ENCODE measurements at places on chromosomes 4 and X. TPM values are rescaled to one million over a fixed set of nuclear protein-coding genes. Genes with fewer than 3 reads are reported as not detected.

DNA sequence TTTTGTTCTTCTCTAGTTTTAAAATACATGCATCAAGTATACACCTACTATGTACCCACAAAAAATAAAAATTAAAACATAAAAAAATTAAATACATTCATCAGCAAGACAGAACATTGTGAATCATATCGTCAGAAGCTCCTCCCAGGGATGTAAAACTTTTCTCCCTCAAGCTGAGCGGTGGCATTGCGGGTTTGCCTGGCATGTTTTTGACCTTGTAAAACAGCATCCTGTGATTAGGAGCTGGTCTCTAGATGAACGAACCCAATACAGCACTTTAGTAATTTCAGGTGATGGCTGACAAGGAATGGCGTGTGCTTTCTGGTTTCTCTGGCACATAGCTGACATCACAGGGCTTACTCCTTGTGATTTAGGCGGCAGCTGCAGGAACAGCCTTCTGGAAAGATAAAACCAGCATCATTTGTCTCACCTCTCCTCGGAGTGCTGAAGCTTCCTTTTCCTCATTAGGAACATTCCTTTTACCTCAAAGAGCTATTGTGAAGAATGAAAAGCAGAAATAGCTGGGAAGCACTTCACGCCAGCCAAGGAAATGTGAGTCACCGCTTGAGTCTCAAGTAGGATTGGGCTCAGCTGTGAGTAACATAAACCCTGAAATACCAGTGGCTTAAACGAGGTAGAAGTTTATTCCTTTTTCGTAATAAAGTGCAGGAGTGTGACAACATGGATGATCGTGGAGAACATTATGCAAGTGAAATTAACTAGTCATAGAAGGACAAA, 44.3 kb downstream of the NYX start:
- DNase-seq = no peak

Gene S100P
- 18.2 TPM for total RNA-seq

Gene CFP
- 0.74 TPM for total RNA-seq

Gene CHRDL1
- 36.8 TPM for total RNA-seq

DNA sequence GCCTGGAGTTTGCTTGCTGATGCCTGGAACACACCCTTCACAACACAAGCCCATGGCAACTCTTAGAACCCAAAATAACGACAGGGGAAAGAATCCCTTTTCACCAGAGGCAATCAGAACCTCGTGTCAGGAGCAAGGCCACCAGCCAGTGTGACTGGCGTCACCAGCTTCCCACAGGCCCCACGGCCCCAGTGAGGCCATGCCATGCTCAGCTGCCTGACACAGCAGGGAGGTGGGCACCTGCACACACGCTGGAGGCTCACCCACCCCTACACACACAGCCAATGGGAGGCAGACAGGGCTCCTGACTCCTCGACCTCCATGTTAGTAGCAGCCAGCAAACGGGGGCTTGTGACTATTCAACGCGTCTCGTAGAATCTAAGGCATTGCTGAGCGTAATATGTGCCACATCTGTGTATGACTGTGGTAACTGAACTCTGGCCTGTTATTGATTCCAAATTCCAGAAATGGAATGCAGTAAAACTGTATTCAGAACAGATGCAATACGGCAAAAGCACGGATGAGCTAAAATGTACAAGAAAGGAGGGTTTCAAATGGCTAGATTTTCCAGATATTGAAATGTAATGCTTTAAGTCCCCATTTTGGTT, 28.5 kb downstream of the RNF212 start:
- DNase-seq = peak; percentile 58

Gene PTTG2
- total RNA-seq = 2.5 TPM

Gene TLR10
- total RNA-seq = not detected

Gene SULT1B1
- 1.7 TPM for total RNA-seq

DNA sequence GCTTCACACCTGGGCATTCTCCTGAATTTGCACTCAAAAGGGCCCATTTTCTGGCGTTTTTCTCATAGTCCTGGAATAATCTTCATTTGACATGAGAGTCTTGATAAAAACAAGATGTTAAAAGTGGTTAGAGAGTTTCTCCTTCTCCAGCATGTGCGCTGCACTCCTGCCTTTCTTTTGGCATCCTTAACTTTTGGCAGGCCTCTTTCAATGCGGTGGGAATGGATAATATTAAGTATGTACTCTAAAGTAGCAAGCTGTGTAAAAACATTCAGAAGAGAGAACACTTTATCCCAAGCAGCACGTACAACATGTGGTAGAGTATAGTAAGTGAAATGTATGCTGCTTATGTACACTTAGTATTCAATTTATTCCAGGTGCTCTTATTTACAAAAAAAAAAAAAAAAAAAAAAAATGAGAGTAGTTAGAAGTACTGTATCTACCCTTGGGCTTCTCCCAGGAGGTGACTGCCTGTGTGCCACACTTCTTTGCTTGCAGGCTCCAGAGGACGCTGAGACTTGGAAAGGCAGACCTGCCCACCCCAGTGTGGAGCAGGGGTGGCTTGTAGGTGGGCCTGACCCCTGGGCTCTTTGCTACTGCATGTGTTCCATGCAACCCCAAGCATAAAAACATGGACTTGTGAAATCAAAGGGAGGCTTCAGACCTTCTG, 3.9 kb downstream of the FGF2 start:
- DNase-seq = no peak

Gene SPANXN1
- total RNA-seq = not detected
